Right cardiac atrium (tissue), 5 donors: ENCODE measurements at places on chromosomes 7 and 10. TPM values are rescaled to one million over a fixed set of nuclear protein-coding genes. Genes with fewer than 3 reads are reported as not detected.
A peak's percentile ranks its signal among the peaks of the same experiment; 100 is the strongest.

- no peak for DNase-seq
These were observed 461.5 kb upstream of the COBL start for GRCh38 chr7:51778121-51778520.

DNA sequence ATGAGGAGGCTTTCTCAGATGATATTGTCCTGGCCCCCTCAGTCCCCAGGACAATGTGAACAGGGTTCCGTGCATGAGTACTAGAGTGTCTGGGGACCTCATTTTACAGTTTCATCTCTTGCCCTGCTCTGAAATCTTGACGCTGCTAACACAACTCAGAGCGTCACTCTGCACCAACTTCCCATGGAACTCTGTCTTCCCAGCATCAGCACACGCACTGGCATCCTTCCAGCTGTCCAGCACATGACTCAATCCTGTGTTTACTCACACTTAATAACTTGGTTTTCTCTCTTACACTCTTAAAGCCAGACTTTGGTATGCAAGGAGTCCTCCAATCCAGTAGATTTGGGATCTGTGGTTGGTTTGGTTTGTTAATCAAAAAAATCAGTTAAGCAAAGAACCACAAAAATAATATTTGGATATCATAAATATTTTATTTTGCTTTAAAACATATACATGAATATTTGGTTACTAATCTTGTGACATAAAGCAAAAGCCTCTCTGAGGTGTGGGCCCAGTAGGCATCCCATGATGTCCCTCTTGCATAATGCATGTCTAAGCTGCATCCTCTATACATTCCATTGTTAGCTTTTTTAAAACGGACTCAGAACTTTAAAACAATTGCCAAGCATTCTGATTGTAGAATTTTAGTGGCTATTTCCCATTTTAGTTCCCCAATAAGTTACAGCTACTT lies 131.0 kb downstream of the CXCL12 start:
- DNase-seq, result peak; percentile 81

GRCh38 chr7:107661081-107661864 lies 645 bp downstream of the SLC26A4 start:
- peak; percentile 82 for DNase-seq

DNA sequence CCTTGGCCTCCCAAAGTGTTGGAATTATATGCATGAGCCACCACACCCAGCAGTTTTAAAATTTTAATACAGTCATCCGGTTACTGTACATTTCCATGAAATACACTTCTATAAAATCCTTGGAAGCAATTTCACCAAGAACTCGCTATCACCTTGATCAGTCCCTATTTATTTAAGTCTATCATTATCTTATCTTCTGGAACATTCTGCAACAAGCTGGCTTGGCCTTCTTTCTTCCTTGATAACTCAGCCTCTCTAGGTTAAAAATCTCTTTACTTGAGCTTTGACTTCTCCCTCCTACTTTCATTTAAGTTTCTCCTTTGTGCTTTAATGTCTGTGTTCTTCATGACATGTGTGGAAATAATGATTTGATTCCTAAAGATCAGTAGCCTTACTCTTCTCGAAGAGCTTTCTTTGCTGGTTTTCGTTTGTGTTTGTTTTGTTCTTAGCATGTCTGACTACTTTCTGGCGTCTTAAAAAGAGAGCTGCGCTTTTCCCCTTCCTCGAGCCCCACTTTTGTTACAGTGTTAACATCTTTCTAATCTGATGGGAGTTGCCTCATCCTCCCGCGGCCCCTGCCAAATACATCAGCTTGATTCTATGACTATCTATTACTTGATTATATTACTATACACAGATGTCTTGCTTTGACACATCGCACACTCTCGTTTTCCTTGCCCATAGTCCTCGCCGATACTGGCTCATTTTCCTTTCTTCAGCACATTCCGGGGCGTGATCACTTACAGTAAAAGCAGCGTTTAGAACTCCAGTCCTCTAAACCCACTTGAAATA lies 11.1 kb upstream of the CALML5 start:
- peak; percentile 4 for DNase-seq

Gene SPDYE6
- total RNA-seq, result not detected

DNA sequence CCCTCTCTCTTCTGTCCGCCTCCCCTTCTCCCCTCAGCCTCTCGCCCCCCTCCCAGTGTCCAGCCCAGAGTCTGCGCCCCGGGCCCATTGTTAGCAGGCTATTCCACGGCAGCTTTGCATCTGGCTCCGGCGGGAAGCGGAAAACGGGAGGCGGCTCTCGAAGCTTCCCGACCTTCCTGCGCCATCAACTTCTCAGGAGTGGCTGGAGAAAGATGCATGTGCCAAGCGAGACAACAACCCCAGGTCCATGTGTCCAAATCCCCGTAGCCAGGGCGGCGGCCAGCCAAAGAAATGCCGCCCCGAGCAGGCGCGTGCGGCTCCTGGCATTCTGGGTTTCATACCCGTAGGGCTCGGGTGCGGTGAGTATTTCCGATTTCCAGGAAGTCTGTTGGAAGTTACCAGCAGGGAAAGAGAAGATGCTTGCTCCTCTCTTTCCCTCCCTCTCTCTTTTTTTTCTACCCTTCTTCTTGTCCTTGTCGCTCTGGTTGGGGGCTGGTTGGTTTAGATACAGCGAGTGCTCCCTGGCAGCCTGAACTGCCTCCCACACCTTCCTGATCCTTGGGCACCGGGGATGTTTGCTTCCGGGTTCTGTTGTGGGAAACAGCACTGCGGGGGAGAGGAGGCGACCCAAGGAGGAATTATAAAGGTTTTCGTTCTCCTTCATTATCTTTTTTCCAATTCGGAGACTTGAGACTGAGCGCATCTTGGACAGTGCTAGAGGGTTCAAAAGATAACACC lies 1.2 kb upstream of the HOXA2 start:
- no peak for DNase-seq

- peak; percentile 24 for DNase-seq
These were observed 98.1 kb downstream of the MYOF start for GRCh38 chr10:93384006-93384405.

Gene EPHA1
- not detected for total RNA-seq

GRCh38 chr7:90094030-90094429 lies 60.2 kb upstream of the STEAP1 start:
- no peak for DNase-seq
